GDM1 (cell line): ENCODE measurements at places on chromosomes 5 and 9.

- no peak for DNase-seq
These were observed 28.4 kb upstream of the LTC4S start for GRCh38 chr5:179765400-179765799.

- DNase-seq: no peak
These were observed 10.4 kb downstream of the PTCH1 start for GRCh38 chr9:95506428-95506677.

- no peak for DNase-seq
These were observed 3.2 kb upstream of the NRARP start for GRCh38 chr9:137305060-137305797.

GRCh38 chr5:14343376-14343775 is 200.2 kb downstream of the TRIO start:
- no peak for DNase-seq

GRCh38 chr5:124661317-124662141 is 84.9 kb downstream of the ZNF608 start:
- no peak for DNase-seq

- no peak for DNase-seq
These were observed 13.9 kb downstream of the ALDOB start for GRCh38 chr9:101421653-101422065.

DNA sequence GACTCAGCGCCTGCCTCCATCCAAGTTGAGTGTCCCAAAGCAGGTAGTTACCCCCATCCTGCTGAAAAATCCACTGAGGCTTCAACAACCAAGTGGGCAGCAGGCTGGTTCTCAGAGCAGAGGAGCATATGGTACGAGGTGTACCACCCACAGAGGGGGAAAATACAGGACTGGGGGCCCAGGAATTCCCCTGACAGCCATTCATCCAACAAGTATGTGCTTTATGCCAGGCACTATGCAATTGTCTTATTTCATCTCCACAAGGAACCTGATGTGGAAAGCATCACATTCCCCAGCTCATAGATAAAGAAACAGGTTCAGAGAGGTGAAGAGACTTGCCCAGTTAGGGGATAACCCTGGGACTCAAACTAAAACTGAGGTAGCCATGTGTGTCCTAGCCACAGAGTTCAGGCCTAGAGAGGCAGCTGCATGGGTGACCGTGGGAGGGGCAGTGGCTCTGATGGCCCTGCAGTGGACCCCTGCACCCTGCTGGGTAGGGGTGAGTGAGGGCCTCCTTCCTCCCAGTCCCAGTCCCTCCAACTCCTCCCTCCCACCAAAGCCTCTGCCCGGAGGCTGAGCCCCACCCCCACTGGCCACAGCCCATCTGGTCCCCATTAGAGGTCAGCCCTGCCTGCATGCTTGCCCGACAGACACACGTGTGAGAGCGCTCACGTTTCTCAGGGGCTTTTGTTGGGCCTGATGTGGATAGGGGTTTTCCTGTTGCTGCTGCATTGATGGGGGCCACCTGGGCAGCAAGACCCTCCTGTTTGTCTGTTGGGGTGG is 11.5 kb downstream of the PDLIM4 start:
- DNase-seq: no peak

GRCh38 chr9:118446943-118447639 is 742.9 kb downstream of the TLR4 start:
- no peak for DNase-seq
